Activated naive CD4-positive, alpha-beta T cell (primary cell): ENCODE measurements at places on chromosomes 5 and 9.

DNA sequence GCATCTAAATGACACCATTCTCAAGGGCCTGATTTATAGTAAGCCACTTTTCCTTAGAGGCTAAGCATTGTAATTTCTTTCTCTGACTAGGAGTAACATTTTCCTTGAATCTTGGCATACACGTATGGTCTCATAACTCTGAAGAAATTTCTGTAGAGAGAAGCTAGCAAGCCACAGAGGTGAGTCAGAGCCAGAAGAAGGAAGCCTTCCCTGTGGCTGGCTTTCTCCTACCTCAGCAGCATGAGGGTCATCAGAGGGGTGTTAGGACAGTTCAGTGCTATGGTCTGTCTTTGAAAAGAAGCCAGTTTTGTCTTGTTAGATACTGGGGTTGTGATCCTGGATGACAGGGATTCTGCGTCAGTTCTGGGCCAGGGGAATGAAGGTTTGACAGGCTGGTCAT is 3.2 kb downstream of the SNX30 start:
- DNase-seq, result no peak

GRCh38 chr5:14445576-14446290 is 135.9 kb upstream of the OTULINL start:
- DNase-seq, result no peak

GRCh38 chr9:87016681-87017080 is 69.4 kb upstream of the GAS1 start:
- no peak for DNase-seq

GRCh38 chr5:152187668-152188067 is 217.4 kb downstream of the NMUR2 start:
- DNase-seq, result no peak

GRCh38 chr9:116501871-116502270 is 185.2 kb upstream of the TRIM32 start:
- no peak for DNase-seq

GRCh38 chr9:7982907-7983306 is 183.3 kb upstream of the DMAC1 start:
- no peak for DNase-seq

DNA sequence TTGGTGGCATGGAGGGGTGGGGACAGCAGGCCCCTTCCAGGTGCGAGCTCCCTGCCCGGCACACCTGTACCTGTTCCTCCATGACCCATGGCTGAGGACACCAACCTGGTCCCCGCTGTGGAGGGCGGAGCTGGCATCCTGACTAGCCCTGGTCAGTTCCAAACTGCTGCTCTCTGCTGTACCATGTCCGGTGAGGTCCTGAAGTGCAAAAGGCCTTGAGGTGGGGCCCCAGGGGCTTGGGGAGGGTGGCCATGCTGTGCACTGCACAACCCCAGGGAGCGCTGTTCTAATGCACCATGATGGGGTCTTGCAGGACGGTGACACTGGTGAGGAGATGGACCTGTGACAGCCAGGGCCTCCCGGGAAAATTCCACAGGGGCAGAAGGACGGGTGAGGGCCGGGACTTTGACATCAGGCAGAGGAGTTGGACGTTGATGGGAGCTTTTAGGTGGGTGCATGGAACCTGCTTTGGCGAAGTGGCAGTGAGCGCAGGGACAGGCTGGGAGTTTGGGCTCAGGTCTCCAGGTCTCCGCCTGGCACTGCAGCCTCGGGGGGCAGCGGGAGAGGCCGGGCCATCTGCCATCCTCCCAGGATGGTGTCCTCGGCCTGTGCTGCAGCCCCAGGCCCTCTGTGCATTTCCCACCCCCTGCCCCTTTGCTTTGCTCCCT is 38.9 kb downstream of the COL5A1 start:
- DNase-seq, result no peak

DNA sequence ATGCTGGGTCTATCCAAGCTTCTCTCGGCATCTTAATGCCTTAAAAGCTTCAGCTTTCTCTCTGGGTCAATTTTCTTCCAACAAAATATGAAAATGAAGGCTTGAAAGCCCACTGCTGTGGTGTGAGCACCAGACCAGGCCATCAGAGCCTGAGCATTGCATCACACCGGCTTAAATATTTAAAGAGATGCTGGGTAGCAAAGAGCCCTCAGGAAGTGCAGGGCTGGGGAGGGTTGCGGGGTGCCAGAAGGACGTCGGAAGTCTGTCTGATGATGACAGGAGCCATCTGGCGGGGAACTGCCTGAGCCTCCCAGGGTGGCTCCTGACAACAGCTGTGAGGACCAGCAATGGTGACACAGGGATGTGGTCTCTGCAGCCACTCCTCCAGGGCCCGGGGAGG is 185.5 kb downstream of the OLFM1 start:
- DNase-seq, result no peak

GRCh38 chr9:82934949-82935348 is 128.0 kb downstream of the RASEF start:
- DNase-seq, result no peak

GRCh38 chr5:135488727-135489465 is 36.7 kb upstream of the TIFAB start:
- no peak for DNase-seq

- DNase-seq, result no peak
These were observed 157.8 kb upstream of the PTGER4 start for GRCh38 chr5:40521925-40522324.

GRCh38 chr5:153891394-153891793 is 147.3 kb downstream of the FAM114A2 start:
- no peak for DNase-seq

GRCh38 chr5:132270335-132270665 is 12.8 kb downstream of the PDLIM4 start:
- no peak for DNase-seq

- DNase-seq, result no peak
These were observed 34.4 kb upstream of the SARDH start for GRCh38 chr9:133772581-133772980.

DNA sequence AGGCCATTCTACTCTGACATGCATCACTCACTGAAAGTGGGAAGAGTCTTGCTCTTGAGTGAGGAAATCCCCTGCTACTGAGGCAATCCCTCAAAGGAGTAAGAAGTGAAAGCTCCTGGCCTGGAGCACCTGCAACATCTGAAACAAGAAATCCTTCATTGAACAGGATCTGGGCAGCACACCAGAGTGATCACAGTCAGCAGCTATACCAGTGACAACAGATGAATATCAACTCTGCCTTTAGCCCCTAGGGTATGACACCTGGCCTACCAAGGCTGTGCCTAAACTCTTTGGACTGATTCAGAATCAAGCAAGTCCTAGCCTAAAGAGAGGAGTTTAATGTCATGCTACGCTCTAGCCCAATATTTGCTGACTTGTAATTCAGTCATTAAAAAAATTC is 156.2 kb upstream of the CCDC152 start:
- DNase-seq, result no peak

DNA sequence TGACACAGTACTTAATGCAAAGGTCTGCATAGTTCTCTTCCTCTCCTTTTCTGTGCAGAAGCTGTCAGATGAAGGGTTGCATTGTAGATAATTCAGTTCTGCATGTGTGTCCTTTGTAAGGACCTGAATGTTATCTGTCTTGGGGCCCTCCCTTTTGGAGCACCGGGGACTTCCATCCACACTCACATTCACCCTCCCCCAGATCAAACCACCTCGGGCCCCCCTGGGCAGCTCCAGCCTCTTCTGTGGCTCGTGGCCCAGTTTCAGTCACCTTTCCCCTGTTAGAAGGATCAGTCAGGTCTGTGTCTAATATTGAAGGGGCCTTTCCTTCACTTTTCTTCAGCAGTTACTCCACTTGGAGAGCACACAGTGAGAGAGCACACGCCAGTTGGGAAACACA is 11.0 kb downstream of the DMRT1 start:
- DNase-seq, result no peak

DNA sequence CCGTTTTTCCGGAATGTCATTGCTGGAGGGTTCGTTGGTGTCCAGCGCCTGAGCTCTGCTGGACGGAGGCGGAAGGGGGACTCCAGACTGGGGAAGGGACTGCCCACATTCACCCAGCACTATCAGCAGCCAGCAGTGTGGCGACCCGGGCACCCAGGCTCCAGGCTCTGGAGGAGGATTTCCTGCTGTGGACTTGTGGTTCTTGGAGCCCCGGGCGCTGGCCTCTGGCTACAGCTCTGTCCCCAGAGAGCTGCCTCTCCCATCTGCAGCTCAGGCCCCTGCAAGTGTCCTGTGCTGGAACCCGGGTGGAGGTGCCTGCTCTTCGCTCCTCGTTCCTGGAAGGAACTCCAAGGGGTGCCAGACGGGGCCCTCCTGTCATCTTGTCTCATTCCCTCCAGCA is 152.6 kb downstream of the RGS3 start:
- DNase-seq, result no peak
